ENCODE measurements at places on chromosomes 4 and X.
A peak's percentile ranks its signal among the peaks of the same experiment; 100 is the strongest.

DNA sequence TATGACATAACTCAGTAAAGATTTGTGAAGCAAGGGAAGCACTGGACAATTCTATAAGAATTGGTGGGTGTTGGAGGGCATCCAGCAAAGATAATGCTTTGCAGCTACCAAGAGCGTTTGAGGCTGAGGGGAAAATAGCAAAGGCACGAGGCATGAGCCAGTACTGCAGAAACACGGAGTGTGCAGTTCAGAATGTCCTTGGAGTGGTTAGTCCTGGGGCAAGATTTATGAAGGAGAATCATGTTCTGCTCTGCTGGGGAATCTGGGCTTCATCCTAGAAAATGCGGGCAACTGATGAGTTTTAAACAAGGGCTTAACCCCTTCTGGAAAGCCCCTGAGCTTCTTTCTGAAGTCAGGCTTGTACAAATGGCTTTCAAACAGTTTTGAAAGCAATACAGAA lies 452.5 kb downstream of the IL15 start:
- no peak for DNase-seq

DNA sequence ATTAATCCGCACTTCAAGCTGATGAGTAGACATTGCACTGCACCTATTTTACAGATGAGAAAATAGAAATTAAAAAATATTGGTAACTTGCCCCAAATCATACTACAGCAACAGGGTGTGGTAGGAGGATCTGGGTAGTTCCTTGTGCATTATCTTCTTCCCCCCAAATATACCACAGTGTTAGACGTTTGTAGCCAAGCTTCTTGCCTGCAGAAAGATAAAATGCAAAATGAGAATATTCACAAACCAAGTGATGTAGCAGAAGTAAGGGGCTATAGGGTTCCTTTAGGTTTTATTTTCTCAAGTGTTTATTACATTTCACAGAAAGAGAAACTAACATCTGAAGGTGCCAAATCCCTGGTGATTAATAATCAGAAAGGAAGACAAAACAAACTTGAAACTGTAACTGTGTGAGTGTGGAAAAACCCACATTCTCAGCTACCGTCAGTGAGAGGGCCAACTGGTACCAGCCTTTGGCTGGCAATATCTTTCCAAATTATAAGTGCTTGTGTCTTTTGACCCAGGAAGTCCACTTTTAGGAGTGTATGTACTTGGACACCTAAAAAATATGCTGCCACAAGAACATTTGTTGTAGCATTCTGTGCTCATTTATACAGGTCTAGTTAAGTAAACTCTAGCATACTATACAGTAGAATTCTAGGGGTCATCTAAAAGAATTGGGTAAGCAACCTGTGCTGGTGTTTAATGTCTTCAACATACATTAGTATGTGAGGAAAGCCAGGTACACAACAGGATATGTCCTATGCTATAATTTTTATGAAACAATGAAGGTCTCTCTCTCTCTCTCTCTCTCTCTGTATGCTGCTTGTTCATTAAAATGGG lies 6.7 kb upstream of the CD38 start:
- DNase-seq = no peak

DNA sequence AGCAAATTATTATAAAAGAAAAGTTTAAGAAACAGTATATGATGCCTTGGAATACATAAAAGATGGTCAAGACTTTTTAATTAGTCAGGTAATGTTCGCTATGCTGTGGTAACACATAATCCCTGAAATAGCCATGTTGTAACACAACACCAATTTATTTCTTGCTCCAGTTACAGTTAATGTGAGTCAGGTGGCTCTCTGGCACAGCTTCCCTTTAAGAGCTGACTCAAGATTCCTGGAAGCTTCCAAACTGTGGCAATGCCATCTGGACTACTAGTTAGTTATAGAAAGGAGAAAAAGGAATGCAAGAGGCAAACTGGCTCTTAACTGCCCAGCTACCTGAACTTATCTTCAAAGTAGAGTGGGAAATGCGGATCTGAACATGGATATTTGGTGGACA lies 210.5 kb downstream of the CHM start:
- peak; percentile 18 for DNase-seq

GRCh38 chr4:131644619-131645018 lies 1504.5 kb upstream of the PCDH10 start:
- no peak for DNase-seq

DNA sequence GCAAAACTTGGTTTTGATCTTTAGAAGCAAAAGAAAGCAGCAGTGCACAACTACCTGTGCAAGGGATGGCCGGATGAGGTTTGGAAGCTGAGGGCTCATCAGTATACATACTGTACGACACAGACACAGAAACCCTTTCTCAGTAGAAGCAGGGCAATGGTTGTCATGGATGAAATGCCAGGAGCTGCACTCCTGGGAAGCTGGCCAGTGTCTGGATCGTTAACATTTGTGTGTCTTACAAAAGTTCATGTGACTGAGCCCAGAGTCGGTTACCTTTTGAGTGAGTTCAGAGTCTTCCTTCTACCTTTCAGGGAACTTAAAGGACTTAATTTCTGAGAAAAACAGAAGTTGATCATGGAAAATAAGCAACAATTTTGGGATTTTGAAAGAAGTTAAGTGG lies 230.3 kb downstream of the APBB2 start:
- DNase-seq = no peak

DNA sequence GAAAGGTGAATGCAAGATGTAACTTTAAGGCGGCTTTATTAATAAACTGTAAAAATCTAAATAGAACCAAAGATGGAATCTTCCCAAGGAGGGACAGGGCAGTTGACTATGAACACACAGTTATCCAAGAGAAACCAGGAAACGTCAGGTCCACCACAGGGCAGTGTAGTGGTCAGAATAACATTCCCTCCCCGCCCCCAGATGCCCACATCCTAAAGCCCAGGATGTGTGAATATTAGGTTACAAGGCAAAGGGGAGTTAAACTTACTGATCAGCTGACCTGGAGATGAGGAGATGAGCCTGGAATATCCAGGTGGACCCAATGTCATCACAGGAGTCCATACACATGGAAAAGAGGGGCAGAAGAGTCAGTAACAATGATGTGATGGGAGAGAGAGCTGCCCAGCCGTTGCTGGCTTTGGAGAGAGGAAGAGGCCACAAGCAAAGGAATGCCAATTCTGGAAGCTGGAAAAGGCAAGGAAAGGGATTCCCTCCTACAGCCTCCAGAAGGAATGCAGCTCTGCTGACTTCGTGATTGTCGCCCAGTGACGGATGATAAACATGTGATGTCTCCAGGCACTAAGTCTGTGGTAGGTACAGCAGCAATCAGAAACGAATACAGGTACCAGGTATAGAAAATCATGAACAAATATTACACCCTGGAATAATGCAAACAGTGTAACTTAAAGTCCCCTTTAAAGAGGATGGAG lies 5.2 kb downstream of the SH3KBP1 start:
- no peak for DNase-seq

- no peak for DNase-seq
Observed at GRCh38 chrX:9942086-9942485, 25.1 kb upstream of the CLDN34 start.

All from stromal cell of bone marrow (primary cell).